Hypothalamus (tissue), 51 donors: ENCODE measurements at places on chromosomes 2 and 18.

- peak; percentile 16 for DNase-seq
These were observed 141.9 kb downstream of the ANKRD44 start for GRCh38 chr2:197168705-197169104.

DNA sequence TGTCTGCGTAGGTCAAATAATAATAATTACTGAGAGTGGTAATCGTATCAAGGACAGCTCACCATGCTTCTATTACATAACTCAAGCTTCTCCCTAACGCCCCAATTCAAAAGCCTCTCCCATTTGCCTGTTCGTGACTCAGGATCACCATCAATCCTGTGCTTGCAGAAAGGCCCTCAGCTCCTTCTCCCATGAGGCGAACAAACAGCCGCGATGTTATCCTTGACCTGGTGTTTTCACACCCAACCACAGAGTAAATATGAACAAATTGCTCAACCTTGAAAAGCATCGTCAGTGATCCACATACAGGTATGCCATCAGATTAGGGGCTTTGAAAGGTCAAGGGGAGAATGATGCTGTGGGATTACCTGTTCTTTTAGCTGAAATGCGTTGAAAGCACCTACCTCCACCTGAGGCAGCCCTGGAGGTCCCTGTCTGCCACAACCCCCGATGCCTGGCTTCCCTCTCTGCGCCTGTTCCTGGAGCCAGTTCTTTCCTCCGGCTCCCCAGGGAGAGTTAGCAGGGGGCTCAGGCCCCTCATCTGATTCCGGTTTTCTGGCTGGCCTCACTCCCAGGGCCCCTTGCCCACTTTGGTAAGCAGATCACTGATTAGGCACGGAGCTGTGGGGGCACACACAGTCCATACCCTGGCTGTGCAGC is 39.1 kb upstream of the ODC1 start:
- DNase-seq, result no peak

- no peak for DNase-seq
These were observed 21.8 kb upstream of the IL1R1 start for GRCh38 chr2:102120701-102121159.

GRCh38 chr18:498931-499775 is 1.3 kb downstream of the COLEC12 start:
- DNase-seq, result no peak

DNA sequence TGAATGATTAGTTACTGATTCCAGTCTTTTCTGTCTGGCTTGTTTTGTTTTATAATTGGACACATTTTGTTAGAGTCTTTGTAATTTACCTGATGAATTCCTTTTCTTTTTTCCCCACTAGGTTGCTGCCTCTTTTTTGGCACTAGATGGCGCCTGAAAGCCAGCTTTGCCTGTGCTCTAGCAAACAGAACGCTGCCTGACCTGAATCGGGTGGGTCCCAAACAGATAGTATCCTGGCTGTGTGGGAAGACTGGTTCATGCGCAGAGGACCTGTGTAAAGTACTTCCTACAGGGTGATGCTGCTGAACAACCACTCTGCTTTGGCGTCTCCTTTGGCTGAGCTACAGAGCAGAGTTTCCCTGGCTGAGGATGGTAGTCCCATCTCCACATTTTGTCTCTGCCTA is 288.2 kb downstream of the IKZF2 start:
- no peak for DNase-seq

DNA sequence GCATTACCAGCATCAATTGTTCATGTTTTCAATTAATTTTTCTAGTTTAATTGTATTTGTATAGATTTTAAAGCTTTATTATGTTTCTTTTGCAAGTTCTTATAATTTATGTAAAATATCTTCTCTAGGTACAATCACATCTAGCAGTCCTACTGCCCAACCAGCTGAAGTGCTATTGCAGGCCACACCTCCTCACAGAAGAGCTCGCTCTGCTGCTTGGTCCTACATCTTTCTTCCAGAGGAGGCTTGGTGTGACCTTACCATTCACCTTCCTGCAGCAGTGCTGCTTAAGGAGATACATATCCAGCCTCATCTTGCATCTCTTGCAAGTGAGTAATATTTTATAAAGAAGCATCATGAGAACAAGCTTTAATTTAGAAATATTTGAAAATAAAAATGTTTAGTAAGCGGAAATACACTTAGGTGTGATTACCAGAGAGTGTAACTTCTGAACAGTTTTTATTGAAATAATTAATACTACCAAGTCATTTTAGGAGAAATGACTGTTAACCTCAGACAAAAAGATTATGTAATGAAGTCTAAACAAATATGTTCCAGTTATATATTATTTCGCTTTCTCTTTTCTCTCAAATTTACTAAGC is 122.9 kb upstream of the TTC27 start:
- DNase-seq, result no peak

DNA sequence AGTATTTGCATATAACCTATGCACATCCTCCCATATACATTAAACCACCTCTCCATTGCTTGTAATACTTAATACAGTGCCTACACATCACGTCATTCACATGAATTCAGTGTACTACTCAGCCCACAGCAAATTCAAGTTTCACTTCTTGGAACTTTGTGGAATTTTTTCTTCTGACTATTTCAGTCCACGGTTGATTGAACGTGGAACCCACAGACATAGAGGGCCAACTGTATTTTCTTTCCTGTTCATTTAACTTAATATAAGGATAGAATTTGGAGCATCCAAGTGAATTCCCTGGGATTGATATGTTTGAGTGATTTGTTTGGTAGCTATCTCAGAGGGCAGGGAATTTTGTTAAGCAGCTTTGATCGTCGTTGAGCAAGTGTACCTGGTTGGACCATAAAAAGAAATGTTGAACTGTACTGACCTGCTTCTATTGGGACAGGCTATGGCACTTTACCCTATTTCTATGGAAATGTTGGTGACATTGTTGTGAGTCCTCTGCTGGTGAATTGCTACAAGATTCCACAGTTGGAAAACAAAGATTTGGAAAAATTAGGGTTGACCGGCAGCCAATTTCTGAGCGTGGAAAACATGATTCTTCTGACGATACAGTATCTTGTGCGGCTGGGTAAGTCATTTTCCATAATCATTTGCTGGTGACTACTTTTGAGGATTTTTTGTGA is 156.6 kb downstream of the ESCO1 start:
- no peak for DNase-seq

DNA sequence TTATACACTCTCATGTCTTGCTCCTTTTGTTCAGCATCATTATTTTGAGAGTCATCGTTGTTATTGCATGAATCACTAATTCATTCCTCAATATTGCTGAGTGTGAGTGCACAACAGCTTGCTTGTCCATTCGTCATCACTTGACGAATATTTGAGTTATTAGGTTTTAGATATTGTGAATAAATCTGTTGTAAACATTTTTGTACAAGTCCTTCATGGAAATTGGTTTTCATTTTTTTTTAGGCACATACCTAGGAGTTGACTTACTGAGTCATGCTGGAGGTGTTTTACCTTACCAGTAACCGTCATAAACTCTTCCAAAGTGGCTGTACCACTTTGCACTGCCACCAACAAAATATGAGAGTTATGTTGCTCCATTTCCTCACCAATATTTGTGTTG is 84.2 kb upstream of the NCK2 start:
- DNase-seq, result no peak

DNA sequence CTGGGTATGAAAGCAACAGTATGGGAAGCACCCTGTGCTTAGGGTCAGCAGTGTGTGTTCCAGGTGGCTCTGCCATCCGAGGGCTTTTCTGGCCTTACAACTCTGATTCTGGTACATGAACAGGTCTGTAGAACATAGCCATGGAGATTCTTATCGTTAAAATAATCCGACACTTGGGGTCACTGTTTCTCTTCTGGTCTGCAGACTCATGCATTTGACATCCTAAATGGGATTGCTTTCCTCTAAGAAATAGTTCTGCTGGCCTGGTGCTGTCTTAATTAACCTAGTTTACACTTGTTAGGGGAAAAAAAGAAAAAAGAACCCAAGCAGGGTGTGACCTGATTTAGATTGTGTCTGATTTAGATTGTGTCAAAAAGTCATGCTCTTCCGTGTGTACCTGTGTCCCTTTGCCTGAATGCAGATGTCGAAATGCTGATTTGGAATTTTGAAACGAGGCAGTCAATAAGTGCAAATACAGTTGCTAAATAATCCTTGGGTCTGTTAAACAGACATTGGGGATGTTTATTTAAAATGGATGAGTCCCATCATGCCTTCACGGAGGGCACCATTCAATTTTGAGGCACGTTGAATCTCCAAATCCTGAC is 59.6 kb downstream of the TRPM8 start:
- DNase-seq, result no peak

DNA sequence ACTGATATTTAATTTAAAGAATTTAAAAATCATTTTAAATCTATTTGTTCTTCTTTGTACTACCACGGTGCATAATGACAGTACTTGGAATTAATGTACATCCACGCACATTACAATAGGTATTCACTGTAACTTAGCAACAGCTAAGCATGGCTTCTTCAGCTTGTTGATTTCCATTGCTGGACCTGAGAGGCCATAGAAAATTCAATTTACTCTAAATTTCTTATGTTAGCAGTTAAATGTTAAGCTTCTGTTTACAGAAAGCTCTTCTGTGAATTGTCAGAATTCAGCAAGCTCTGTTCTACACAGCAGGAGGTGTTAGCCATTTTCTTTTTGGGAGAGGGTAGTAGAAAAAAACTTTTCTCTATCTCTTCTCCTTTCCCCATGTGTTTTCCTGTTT is 1149.3 kb upstream of the CDH2 start:
- DNase-seq, result no peak

GRCh38 chr18:80022613-80023012 is 11.6 kb upstream of the RBFA start:
- no peak for DNase-seq

DNA sequence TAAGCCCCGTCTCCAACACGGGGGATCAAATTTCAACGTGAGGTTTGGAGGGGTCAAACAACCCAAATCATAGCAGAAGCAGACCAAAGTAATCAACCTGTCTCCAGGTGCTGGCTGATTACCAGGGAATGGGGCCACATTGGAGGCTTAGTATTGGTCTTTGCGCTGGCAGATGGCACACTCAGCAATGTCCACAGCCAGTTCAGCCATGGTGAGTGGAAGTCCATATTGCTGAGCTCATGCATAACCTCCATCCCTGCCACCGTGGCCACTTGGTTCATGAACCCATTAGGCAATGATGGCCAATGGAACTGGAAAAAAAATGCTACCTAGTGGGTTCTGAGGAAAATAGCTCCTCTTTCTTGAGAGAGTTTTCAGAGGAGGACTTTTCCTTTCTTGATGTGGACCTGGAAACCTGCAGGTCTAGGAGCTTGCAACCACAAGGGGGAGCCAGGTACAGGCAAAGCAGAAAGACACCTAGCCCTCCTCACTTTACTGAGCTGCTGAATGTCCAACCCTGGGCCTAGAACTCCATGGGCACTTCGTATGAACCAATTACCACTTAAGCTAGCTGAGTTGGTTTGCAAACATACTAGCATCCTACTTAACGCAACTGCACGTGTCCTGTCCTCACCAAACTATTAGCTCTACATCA is 128.0 kb upstream of the GYPC start:
- no peak for DNase-seq

GRCh38 chr2:65579506-65580235 is 147.3 kb upstream of the SPRED2 start:
- no peak for DNase-seq

GRCh38 chr2:144986691-144987090 is 466.8 kb upstream of the ZEB2 start:
- DNase-seq, result no peak

GRCh38 chr2:164802095-164802707 is 39.4 kb downstream of the COBLL1 start:
- DNase-seq, result no peak

DNA sequence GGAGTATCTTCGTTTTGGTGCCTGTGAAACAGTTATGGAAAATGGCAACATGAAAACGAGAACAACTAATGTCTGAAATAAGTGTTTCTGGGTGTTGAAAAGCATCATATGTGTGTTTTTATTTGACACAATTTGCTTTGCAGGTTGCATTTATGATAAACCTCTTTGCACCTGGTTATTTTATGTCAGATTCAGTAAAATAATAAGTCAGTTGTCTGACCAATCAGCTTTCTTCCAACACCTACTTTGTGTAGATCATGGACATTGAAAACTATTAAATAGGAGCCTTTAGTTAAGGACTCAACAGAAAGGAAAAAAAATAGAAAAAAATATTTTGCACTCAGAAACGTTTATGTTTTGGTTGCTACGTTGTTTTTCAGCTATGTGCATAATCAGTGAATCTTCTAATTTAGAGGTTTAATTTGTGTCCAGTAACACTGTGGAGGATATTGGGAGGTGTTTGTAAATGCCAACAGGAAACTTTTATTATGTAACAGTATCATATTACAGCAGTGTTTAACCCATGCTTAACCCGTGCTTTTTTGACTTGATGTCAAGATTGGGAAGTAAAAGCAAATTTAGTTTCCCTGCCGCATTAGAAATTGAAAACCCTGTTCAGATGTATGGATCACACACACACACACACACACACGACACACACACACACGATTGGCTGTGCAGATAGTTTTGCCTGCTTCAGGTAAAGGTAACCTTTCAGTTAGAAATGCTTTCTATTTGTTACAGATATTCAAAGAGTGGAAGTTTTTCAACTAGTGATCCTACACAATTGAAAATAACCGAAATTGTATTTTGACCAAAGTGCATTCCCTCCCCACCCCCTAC is 2.6 kb downstream of the PKP4 start:
- DNase-seq, result no peak

DNA sequence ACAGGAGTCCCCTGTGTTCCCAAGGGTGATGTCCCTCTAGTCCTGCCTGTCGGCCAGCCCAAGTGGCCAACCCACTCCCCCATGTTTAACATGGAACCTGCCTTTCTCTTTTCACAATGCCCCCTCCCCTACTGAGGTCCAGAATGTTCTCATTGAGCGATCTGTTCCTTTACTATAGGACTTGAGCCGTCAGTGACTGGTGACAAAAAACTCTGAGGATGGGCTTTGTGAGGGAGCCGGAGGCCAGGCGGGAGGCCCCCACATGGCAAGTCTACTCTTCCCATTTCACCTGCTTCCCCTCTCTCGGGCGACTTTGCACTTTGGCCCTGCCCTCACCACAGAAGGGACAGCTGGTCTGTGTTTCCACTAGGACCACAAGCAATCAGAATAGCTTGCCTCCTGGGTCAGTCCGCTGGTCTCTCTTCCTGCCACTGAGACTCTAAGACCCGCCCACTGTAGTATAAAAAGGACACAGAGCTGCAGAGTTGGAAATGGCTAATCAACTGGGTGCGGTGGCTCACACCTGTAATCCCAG is 146.5 kb upstream of the RAB12 start:
- no peak for DNase-seq

- DNase-seq, result no peak
These were observed 34.0 kb downstream of the TIMM21 start for GRCh38 chr18:74182335-74182734.

GRCh38 chr2:71004857-71005256 is 10.2 kb upstream of the TEX261 start:
- DNase-seq, result no peak
